ENCODE measurements at places on chromosomes 5 and 9.

GRCh38 chr5:140114341-140115185 is 654 bp downstream of the PURA start:
- DNase-seq: peak; percentile 72

GRCh38 chr5:66628561-66628960 is 32.4 kb downstream of the MAST4 start:
- no peak for DNase-seq

DNA sequence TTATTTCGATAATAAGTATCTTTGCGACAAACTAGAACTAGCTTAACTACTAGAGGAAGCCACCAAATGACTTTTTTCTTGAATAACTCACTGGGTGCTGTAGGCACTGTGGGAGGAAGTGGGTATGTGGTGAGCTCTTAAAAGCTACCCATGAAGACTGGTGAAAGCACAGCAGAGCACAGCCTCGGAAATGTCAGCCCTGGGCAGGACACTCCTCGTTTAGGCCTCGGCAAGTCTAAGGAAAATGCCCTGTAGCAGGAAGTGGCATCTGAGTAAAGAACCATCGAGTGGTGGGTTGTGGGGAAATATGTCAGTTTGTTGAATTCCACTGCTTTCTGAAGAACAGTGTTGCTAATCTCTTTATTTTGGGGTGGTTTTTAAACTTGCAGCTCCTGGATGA is 44.0 kb upstream of the NCS1 start:
- DNase-seq: peak; percentile 84

- DNase-seq: no peak
These were observed 5.8 kb upstream of the C6 start for GRCh38 chr5:41218929-41219657.

GRCh38 chr5:2256691-2257280 is 374.1 kb upstream of the IRX4 start:
- DNase-seq: no peak

DNA sequence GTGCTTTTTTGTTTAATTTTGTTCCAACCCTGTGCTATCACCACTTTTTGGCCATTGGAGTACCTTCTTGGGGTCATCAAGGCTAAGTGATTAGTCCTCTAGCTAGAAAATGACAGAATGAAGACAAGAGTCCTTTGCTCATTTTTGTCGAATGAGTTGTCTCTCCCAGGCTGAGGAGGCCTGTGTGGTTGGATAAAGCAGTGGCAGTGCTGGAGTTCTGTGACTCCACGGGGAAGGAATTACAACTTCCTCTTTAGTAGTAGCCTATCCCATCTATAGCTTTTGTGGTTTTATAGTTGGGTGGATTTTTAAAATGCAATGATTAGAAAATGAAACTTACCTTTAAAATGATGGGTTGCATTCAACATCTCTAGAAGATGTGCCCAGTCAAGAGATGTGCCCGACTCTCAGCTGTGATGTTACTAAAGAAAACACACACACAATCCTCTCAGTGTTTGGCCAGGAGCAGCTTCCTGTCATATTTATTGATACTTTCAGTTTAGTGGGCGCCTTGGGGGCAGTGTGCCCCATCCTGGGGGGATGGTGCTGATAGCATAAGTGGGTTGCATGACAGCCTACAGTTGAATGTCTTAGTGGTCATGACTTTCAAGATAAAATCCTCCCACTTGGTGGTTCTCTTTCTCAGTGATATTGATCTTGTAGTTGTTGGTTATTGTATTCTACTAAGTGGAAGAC is 11.9 kb downstream of the OTULINL start:
- DNase-seq: peak; percentile 57

DNA sequence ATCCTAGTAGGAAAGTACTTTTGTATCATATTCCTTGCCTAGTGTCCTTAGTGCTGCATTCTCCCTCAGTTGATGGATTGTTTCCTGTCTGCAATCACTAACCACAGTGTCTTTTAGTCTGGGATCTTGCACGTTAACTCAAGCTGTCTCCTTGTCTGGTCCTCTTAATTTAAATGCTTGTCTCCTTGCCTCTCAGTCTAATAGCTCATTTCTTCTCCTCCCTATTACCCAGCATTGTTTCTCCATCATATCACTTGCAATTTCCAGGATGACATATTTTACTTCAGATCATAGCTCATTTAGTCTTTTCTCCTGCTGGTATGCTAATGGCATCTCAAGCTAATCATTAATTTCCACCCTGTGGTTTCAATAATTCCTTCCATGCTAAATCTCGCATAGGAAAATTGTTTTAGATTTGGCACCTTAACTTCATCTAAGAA is 2052.0 kb upstream of the C9orf72 start:
- DNase-seq: no peak

GRCh38 chr9:16458696-16459420 is 411.6 kb downstream of the BNC2 start:
- DNase-seq: peak; percentile 92

DNA sequence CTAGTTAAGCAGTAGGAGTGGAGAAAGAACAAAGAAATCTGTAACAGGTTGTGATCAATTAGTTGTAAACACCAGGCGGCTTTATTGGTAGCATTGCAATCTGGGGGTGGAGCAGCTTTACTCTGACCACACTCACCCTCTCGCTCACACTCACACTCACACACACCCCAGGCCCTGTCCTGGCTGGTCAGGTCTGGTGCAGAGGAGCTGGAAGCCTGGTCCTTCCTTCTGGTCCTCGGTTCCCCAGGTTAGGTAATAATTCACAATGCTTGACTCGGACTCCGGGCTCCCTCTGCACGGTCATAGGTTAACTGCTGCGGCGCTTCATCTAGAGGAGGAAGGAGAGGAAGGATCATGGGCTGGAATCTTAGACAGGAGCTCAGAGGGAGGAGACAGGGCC is 1.6 kb downstream of the CCL19 start:
- DNase-seq: no peak

DNA sequence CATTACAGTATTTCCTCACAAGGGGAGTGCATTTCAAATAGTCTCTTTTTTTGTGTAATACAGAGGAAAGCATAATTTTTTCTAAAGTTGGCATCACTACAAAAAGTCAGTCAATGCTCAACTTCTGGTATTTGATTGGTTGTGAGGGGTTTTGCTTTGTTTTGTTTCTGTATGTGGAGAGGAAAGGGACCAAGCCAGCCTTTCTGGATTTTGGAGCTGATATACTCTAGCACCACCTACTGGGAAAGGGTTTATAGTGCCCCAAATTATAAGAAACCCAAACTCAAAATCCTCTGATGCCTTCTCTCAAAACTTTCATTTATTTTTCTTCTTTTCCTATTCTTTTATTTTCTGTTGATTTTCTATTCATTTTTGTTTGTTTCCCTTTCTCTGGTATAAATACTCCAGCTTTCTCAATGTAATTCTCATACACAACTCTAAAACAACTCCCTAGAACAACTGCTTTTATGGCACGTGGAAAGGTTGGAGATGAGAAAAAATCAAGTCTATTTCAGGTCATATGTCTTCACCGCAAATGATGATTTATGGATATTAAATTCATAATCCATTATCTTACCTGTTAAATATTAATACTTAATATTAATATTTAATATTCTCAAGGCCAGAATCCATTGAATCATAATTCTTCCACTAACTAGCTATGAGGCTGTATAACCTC is 69.5 kb upstream of the ANXA1 start:
- peak; percentile 35 for DNase-seq

DNA sequence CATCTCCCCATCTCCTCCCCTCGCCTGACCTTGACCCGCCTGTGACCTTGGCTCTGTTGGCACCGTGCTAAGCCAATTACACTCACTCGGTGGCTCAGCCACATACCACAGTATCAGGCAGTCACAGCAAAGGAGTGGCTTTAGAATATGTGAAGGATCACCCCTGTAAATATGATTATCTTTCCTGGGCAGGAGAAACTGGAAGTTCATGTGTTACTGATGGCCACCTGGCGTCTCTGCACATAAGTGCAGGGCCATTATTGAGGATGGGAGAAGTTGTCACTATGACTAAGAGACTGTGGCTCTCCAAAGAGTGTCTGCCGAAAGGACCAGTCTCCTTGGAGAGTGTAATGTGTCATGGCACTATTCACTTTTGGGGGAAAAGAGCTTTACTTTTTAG is 116.9 kb upstream of the S1PR3 start:
- no peak for DNase-seq

DNA sequence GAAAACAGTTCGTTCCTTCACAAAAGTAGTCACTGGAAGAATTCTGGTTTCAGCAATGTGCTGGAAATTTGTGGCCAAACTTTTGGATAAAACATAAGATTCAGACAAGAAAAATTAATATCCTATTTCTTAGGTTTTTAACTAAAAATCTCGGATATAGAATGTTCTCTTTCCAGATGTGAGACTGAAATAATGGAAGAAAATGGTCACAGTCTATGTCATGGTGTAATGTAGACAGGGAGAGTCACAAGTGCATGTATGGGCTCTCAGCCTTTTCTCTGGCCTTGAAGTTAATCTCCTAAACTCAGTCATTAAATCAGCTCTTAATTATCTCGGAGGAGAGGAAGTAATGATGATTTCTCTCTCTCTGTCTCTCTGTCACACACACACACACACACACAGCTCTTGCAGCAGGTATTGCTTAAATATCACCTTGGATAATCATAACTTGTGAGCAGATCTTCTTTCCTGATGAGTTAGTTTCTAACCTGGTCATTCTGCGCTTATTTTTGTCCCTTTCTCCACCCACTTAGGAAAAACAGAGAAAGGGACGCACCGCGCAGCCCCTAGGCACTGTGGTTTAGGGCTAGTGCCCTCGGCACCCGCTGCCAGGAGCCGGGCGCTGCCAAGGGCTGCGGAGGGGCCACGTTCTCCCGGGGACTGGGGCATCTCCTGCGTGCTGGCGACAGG is 672 bp upstream of the ITGA2 start:
- no peak for DNase-seq

- DNase-seq: no peak
These were observed 26.8 kb upstream of the TNFAIP8 start for GRCh38 chr5:119328753-119329602.

GRCh38 chr5:144267961-144268513 is 97.4 kb downstream of the KCTD16 start:
- no peak for DNase-seq

DNA sequence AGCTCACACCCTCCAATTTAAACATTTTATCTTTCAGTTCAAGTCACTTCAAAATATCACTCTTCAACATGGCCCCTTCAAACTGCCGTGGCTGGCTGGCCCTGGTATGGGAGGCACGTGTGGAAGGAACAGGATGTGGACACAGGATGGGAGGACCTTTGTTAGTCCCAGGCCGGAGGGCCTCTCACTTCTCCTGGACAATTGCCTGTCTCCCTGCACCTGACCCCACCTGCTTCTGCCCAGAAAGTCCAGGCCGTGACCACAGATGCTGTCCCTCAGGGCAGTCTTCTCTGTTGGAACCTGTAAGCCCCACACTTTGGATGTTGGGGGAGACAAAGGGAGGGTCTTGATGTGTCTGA is 19.4 kb downstream of the AMBP start:
- no peak for DNase-seq

DNA sequence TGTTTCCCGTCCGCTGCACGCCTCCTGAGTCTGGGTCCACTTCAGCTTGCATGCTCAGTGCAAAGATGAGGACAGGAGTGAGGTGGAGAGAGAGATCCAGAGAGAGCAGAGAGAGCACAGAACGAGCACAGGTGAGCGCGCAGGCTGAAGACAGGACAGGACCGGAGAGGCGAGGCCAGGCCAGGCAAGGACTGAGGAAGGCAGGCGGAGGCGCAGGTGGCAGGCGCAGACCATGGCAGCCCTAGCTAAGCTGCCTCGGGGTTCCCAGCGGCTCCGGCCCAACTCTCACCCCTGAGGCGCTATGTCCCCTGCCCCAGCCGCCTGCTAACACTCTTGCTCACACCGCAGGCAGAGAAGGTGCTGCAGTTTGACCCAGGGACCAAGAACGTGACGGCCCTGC is 9.7 kb downstream of the GRIN1 start:
- DNase-seq: no peak

DNA sequence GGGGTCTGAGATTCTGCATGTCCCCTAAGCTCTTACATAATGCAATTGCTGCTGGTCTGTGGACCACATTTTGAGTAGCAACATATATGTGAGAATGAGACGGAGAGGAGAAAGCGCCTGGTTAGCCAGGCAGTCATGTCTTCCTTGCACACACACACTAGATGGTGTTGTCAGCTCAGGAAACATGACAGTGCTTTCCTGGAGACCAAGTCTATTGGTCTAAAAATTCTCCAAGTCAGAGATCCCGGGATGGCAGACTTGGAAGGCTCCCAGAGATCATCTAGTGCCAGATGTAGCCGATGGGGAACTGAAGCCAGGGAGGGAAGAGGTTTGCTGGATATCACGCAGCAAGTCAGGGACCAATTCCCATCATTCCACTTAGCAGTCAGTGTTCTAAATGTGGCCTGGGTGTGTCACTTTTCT is 53.4 kb downstream of the GALNT12 start:
- peak; percentile 9 for DNase-seq

DNA sequence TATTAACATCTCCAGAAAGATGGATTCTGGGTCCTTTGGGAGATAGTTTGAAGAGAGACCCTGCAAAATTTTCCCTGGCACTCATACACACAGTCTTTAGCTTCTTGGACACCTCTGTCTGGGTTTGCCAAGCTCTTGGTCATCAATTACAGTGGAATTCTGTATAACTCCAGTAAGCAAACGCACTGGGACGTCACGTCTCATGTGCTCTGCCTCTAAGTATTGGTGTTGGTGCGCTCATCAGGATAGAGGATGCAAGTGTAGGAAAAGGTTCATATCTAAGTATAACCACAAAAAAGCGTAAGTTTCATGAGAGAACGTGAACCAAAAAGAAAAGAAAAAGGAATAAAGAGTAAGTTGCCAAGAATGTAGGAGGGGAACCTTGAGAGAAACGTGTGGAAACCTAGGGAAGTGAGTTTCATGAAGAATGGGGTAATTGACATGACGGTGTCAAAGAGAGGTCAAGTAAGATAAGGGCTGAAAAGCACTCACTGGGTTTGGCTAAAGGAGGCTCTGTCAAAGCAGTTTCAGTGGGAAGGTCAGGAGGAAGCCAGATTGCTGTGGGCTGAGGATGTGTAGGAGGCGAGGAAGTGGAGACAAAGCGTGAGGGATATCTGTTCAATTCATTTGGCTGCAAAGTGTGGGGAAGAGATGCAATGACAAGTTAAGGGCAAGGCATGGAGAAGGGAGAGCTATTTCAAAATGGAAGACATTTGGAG is 92.7 kb downstream of the RAD23B start:
- DNase-seq: no peak

- DNase-seq: no peak
These were observed 373.6 kb upstream of the SGCD start for GRCh38 chr5:155953335-155953734.

GRCh38 chr5:98296426-98296825 is 477.0 kb upstream of the RGMB start:
- DNase-seq: no peak

DNA sequence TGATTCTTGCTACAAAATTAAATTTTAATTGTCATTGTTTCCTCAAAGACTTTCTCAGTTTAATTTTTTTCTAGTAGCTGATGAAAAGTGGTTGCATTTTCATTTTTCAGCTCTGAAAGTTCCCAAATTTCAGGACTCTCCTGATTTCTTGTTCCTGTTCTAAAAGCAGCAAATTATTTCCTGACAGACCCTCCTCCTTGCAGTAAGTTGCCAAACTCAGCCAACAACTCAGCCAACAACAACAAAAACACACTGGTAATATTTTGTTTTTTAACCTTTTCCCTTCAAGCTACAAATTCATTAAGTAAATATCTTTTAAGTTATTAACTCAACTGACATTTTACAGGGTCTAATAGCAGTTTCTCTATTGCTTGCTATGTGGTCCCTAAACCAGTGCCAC is 487.8 kb upstream of the NUDT12 start:
- DNase-seq: no peak

- DNase-seq: no peak
These were observed 84.9 kb downstream of the ISL1 start for GRCh38 chr5:51468196-51468595.

Data from GM12865 (cell line).